GOT3 (cell line): ENCODE measurements at places on chromosomes 6 and 20.

DNA sequence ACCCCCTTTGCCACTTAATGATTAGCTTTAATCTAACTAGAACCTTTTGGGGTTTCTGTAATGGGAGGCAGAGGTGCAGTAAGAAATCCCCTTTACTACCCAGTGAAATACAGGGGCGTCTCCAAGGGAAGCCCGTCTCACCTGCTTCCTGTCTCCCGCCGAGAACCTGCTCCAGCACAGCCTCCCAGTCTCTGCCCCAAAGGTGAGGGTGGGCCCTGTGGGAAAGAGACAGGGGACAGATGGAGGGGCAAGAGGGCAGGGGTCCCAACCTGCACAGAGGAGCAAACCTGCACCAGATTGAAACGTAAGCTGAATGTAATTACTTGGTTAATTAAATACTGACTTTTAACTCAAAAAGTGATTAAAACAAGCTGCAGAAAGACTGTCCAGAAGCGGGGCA, 474.2 kb upstream of the SULF2 start:
- DNase-seq, result no peak

DNA sequence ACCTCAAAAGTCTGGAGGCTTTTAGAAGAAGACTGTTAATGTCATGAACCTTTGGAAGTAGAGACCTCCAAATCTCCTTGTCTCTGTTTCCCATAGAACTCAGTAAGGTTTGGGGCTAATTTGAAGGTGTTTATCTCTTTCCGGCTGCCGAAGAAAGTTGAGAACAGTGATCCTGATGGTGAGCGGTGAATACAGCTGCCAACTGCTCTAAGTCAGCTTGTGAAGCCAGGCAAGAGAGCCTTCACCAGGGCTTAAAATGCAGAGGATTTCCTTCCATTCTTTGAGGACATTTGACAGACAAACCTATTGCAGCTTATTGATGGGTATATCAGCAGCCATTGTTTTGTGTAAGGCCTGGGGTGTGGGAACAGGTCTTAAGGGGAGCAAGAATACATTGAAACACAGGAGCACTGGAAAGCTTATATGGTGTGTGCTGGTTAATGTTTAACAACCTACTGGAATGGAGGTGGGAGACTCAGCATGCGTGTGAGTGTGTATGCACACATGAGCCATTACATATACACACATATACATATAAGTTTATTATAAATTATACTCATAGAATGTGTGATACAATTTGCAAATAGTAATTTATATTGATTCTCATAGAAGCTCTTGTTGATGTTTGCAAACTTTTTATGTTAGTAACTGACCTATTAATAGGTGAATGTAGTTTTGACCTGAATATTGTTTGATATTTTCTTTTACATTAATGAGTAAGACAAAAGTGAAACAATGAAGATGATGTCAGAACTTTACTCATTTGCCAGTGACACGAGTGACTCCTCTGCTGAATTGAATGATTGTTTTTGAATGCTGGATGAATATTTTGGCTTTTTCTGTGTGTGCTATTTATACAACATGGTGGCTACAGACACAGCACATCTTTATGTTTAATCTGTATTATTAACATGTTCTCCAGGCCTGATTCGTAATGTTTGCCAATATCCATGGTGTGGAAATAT, 18.1 kb downstream of the PLEKHG1 start:
- no peak for DNase-seq

- DNase-seq, result no peak
These were observed 36.7 kb downstream of the CYP24A1 start for GRCh38 chr20:54137115-54137514.

GRCh38 chr6:23243854-23244253, 674.5 kb downstream of the HDGFL1 start:
- no peak for DNase-seq

DNA sequence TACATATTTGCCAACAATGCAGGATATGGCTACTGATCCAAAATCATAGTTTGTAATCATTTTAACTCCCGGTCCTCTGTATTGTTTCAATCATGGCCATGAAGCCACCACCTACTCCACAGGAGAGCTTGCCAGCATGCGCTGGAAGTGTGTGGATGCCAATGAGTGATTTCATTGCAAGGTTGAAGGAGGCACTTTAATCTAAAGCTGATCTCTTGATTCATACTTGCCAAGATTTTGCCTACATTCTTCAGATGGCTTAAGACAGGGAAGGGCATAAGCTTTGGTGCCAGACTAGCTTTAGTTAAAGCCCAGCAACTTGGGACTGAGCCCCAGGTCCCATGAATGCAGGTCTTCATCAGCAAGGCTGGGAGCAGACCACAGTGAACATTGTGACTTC, 58.8 kb downstream of the TPD52L1 start:
- no peak for DNase-seq

- no peak for DNase-seq
These were observed 328 bp downstream of the RRBP1 start for GRCh38 chr20:17681726-17682102.

GRCh38 chr6:43609402-43609801, 19.7 kb downstream of the GTPBP2 start:
- DNase-seq, result no peak

DNA sequence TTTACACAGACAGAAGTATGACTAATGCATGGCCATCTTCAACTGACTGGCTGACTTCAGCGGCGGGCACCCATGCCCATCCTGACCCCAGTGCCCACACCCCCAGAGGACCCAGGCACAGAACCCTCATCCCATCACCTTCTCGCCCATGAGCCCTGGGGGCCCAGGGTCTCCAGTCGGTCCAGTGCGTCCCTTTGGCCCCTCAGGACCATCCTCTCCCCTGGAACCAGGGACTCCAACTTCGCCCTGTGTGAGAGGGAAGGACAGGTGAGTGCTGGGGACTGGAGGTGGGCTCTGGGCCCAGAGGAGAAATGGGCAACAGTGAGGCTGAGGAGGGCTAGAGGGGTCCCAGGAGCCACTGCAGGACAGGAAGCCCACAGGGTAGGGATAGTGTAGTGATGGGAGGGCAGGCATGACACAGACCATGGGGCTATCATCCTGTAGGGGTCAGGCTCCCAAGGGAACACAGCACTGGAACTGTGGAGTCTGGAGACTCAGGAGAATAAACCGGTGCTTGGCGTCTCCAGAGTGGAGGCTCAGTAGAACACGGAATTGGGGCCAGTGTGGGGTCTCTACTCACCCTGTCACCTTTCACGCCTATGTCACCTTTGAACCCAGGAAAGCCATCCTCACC, 16.7 kb downstream of the COL11A2 start:
- no peak for DNase-seq

GRCh38 chr6:55198715-55199114, 24.4 kb downstream of the HCRTR2 start:
- no peak for DNase-seq

GRCh38 chr20:48940170-48940569, 18.7 kb downstream of the ARFGEF2 start:
- DNase-seq, result no peak

GRCh38 chr20:17619351-17620093, 49.6 kb downstream of the DSTN start:
- no peak for DNase-seq

- no peak for DNase-seq
These were observed 23.7 kb downstream of the TRAF3IP2 start for GRCh38 chr6:111581957-111582356.

DNA sequence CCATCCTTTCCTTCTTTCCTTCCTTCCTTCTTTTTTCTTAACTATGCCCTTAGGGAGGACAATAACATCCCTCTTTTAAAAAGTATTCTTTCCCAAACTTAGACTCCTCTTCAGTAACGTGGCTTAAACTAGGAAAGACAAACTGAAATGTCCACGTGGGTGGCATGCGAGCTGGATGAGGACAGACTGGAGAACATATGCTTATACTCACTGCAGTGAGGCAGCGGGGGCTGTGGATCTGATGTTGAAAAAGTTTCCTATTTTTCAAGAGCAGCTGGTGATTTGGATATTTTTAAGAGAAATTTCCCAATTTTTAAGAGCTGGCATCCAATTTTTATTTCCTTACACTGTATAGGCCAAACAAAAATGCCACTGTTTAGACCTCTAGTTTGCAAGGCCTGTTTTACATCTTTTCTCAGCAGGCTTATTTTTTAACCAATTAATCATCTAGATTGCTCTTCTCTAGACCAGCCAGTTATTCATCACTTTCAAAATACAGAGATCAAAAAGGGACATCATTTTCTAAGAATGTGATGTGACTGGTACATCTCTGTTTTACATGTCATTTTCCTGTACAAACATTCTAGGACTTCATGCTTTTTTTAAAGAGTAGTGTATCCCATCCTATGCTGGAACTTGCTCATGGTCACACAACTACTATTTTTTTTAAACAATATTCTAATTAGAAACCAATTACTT, 226.5 kb downstream of the BTBD9 start:
- DNase-seq, result no peak

GRCh38 chr6:32837651-32838113, 857 bp downstream of the TAP2 start:
- no peak for DNase-seq

DNA sequence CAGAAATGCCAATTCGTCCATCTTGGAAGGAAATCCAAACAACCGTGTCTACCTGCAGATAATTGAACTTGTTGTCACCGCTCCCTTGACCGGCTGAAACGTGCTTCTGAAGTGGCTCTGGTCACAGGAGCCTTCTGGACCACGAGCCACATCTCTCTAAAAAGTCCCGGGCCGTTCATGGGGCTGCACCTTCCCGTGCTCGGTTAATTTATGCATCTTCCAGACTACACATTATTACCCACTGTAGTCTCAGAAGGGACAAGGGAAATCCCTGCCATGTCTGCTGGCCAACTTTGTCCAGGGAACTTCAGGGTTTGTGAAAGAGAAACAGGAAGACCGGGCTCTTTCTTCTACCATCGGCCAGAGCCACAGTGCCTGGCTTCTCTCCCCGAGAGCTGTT, 63.4 kb upstream of the MPC1 start:
- no peak for DNase-seq

GRCh38 chr6:14734416-14735340, 511.2 kb upstream of the JARID2 start:
- DNase-seq, result no peak

DNA sequence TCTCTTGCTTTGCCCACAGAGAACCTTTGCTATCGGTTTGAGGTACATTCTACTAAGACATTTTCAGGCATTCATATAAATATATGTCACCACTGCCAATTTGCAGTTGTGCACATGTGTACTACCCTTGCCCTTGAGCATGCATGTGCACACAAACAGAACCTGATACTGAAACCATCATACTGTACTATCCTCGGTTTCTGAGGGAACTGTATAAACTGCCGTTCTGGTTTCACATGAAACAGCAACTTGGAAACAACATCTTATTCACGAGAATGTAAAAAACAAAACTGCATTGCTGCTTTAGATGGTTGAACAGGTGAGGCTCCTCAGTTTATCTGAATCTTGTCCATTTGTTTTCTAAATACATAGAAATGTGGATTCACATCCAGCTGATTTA, 151.2 kb upstream of the TMEM170B start:
- no peak for DNase-seq

GRCh38 chr6:142561511-142562265, 259.9 kb downstream of the ADGRG6 start:
- no peak for DNase-seq

DNA sequence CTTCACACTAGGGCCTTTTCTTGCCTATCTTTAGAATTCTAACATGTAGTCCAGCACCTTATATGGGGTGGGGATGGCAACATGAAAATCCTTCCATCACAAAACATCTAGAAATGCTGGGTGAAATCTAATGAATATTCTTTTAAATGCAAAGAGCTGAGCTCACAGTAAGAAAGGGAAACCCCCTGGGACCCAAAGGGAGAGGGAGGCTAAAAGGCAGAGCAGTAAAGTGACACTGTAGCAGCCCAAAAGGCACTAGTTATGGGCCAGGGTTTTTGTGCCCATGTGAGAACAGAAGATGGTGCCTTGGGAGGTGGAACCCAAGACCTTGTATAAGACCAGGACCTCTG, 66.7 kb downstream of the TRAM2 start:
- DNase-seq, result no peak

GRCh38 chr20:51019656-51020592, 3.0 kb downstream of the KCNG1 start:
- no peak for DNase-seq

- DNase-seq, result no peak
These were observed 1028.3 kb upstream of the EYS start for GRCh38 chr6:66735106-66735890.

GRCh38 chr6:117483645-117484016, 1.2 kb downstream of the DCBLD1 start:
- DNase-seq, result no peak

DNA sequence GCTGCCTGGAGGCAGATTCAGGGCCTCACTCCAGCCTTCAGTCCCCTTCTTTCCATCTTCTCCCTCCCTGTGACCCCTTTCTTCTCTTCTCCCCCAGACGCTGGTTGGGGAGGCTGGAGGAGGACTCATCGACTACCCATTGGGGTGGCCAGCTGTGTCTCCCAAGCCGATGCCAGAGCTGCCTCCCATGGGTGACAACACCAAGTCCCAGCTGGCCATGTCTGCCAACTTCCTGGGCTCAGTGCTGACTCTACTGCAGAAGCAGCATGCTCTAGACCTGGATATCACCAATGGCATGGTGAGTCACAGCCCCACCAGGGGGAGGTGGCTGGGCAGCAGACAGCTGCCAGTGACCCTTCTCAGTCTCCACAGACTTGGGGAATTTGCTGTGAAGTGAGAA, 12.9 kb downstream of the BPIFB4 start:
- DNase-seq, result no peak

DNA sequence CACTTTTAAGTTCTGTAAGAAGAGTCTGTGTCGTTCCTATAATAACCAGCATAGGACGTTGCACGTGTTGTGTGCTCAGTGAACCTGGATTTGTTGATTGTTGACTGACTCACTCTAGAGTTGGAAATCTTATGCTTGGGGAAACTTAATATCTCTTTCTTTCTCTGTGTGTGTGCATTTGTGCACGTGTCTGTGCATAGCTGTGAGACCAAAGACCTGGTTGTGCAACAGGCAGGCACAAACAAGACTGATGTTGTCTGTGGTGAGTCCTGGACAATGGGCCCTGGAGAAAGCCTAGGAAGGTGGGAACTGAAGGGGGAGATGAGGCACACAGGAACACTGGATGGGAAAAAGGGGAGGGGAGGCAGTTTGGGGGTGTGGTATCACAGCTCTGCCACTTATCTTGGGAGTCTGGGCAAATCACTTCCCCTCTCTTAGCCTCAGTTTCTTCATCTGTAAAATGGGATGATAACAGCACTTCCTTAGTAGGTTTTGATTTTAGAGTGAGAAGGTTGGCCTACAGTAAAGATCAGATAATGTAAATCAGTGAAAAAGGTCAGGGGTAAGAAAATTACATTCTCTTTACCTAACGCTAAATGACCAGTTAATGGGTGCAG, 8.4 kb downstream of the CD40 start:
- no peak for DNase-seq

- no peak for DNase-seq
These were observed 95.7 kb downstream of the SCP2D1 start for GRCh38 chr20:18909254-18909653.

GRCh38 chr20:11144114-11144950, 470.5 kb upstream of the JAG1 start:
- DNase-seq, result no peak
